ENCODE measurements at places on chromosomes 2 and 18.

- no peak for DNase-seq
These were observed 65.6 kb downstream of the ODC1 start for GRCh38 chr2:10382354-10383061.

DNA sequence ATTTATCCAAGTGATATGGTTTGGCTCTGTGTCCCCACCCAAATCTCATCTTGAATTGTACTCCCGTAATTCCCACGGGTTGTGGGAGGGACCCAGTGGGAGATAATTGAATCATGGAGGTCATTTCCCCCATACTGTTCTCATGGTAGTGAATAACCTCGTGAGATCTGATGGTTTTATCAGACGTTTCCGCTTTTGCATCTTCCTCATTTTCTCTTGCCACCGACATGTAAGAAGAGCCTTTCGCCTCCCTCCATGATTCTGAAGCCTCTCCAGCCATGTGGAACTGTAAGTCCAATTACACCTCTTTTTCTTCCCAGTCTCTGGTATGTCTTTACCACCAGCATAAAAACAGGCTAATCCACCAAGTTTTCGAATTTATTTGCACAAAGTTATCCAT lies 20.3 kb upstream of the CHST10 start:
- DNase-seq, result no peak

GRCh38 chr2:47265751-47266231 lies 110.7 kb upstream of the STPG4 start:
- DNase-seq, result no peak

DNA sequence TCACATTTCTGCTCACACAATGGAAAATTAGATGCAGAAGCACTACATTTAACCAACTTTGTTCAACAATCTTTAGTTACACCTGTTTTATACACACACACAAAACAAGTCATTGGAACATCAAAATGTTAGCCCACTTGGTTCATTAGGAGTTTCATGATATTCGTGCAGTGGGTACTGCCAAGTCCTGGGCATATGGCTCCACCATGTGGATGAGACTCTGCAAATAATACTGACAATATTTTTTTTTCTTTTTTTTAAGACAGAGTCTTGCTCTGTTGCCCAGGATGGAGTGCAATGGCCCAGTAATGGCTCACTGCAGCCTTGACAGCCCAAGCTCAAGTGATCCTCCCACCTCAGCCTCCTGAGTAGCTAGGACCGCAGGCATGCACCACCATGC lies 34.5 kb upstream of the GRB14 start:
- no peak for DNase-seq

- no peak for DNase-seq
These were observed 187.6 kb downstream of the ZNF521 start for GRCh38 chr18:25164211-25164847.

Data from stimulated activated CD8-positive, alpha-beta memory T cell treated with anti-CD3 and anti-CD28 coated beads, Interleukin-15, amount 100 ng/mL, for 24 hours (primary cell).